ENCODE measurements at places on chromosomes 6 and 20. TPM values are rescaled to one million over a fixed set of nuclear protein-coding genes. Genes with fewer than 3 reads are reported as not detected.

GRCh38 chr6:151425561-151425960, 26.4 kb downstream of the RMND1 start:
- no peak for DNase-seq
- no peak overlapping the region for H3K27ac ChIP-seq
- peaks cover 72% of the 10 kb centered on the region for H3K36me3 ChIP-seq

DNA sequence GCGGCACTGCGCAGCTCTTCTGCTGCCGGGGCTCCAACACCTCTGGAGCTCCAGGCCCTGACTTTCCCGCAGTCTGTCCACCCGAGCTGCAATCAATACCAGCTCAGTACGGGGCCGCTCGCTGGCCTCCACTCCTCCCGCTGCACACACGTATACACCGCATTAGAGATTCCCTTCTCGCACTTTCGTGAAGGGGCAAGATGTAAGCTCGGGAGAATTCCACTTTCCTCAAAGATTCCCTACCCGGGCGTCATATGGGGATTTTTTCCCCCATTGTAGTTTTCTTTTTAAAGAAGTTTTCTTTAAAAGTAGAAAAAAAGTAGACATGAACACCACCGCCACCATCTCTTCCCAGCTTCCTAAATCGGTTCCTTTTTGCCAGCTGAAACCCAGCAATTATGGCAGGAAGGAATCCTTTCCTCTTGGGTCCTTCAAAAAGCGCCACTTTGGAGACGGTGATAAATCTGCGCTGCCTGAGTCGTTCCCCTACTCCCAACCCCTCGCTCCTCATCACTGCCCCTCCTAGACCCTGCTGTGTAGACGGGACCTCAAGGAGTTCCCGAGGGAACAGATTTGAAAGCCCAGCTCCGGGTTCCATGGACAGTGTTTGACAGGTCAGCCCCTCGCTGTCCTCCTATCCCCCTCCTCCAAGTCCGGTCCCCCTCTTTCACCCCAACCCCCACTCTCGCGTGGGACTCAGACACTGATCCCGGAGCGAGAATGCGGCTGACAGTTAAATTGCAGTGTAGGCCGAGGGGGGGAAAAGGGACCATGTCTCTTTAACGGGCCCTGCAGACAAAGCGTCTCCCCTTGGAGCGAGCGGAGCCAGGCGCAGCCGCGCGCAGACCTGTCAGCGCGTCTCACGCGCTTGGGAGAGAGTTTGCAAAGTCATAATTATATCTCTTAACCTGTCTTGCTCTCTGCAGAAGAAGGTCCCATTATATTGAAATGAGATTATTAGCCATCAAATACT, 39.5 kb downstream of the NCR2 start:
- peaks cover 96% of the 10 kb centered on the region for H3K27me3 ChIP-seq
- no peak overlapping the region for H3K4me3 ChIP-seq
- no peak for DNase-seq

The SPATA25 gene
- total RNA-seq: 6.4 TPM

The HLA-DOA gene
- total RNA-seq: 14.3 TPM

GRCh38 chr20:8223091-8223870, 91.2 kb downstream of the PLCB1 start:
- H3K4me3 ChIP-seq: no peak overlapping the region
- no peak for DNase-seq
- no peaks in the 10 kb centered on the region for H3K27me3 ChIP-seq
- H3K36me3 ChIP-seq: no peaks in the 10 kb centered on the region
- H3K4me1 ChIP-seq: no peaks in the 10 kb centered on the region
- no peak overlapping the region for H3K27ac ChIP-seq

The NFATC2 gene
- 6.8 TPM for total RNA-seq

- peak within 1 kb of the TSS; percentile 97 for H3K4me3 ChIP-seq
- DNase-seq: peak; percentile 88
- H3K4me1 ChIP-seq: peaks cover 44% of the 10 kb centered on the region
Observed at GRCh38 chr6:47477497-47478232, at the start of gene CD2AP. Gene CD2AP (plus strand): TSS chr6:47477789. CDS start chr6:47478245, 456 bp downstream.

- H3K27ac ChIP-seq: no peak overlapping the region
- H3K27me3 ChIP-seq: peaks cover 6% of the 10 kb centered on the region
- no peaks in the 10 kb centered on the region for H3K36me3 ChIP-seq
- no peak overlapping the region for H3K4me3 ChIP-seq
Observed at GRCh38 chr6:166687070-166687878, 60.2 kb upstream of the RPS6KA2 start.
